ENCODE measurements at places on chromosomes 11 and 22. TPM values are rescaled to one million over a fixed set of nuclear protein-coding genes. Genes with fewer than 3 reads are reported as not detected.

- H3K4me3 ChIP-seq: no peak overlapping the region
- no peak overlapping the region for H3K27ac ChIP-seq
- no peaks in the 10 kb centered on the region for H3K36me3 ChIP-seq
- no peak for DNase-seq
- no peaks in the 10 kb centered on the region for H3K4me1 ChIP-seq
Observed at GRCh38 chr22:21446128-21446826, 20.9 kb upstream of the TMEM191C start.

GRCh38 chr22:44574057-44574639 is 76.1 kb upstream of the RTL6 start:
- H3K27me3 ChIP-seq: no peaks in the 10 kb centered on the region
- no peaks in the 10 kb centered on the region for H3K4me1 ChIP-seq
- DNase-seq: peak; percentile 91

DNA sequence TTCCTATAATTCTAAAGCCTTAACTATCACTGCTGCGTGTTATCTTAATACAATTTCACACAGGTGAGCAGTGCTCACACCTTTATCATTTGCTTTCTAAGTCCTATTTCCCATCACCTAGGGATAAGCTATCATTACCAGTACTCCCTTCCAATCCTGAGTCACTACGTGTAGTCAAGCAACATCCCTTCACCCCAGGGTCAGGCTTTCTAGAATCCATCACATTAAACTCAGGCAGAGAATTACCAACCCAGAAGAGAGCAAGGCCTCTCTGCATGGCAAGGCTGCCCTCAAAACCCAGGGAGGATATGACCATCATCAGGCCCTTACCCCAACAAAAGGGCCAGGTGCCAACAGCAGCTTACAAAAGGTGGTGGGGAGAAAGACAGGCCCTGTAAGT is 9.8 kb downstream of the PACSIN2 start:
- H3K4me3 ChIP-seq: no peak overlapping the region

- no peak overlapping the region for H3K27ac ChIP-seq
- peaks cover under 1% of the 10 kb centered on the region for H3K36me3 ChIP-seq
- H3K4me3 ChIP-seq: no peak overlapping the region
- no peak for DNase-seq
- H3K27me3 ChIP-seq: no peaks in the 10 kb centered on the region
- H3K4me1 ChIP-seq: peaks cover 8% of the 10 kb centered on the region
Observed at GRCh38 chr11:35234460-35235156, 95.6 kb downstream of the CD44 start.

GRCh38 chr11:76123248-76123647 is 83.1 kb downstream of the WNT11 start:
- no peaks in the 10 kb centered on the region for H3K27me3 ChIP-seq
- no peak overlapping the region for H3K27ac ChIP-seq
- H3K36me3 ChIP-seq: no peaks in the 10 kb centered on the region
- H3K4me3 ChIP-seq: no peak overlapping the region
- no peak for DNase-seq

DNA sequence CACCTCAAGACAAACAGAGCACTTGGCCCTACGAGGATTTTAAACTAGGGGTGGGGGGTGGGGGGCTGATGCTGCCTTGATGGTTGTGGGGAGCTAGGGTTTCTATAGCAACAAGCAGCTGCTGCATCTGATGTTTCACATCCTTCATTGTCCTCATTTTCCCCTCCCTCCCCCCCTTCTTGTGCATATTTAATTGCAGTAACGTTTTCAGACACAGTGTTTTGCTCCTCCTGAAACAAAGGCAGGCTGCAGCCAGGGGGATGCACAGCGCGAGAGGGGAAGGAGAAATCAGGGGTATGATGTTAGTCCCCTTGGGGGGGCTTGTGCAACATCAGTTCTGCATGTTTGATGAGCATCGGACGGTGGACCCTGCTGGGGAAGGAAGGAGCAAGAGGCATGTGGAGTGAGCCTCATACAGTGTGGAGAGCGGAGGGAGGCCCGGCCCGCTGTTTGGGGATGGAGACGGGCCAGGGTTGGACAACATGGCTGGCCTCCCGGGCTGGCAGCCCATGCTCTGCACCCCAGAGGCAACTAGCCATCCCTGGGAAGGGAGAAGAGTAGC is 208.3 kb downstream of the CEP164 start:
- no peaks in the 10 kb centered on the region for H3K4me1 ChIP-seq
- DNase-seq: no peak
- no peak overlapping the region for H3K27ac ChIP-seq
- H3K36me3 ChIP-seq: no peaks in the 10 kb centered on the region

GRCh38 chr11:87528752-87529151 is 491.0 kb downstream of the TMEM135 start:
- no peak for DNase-seq
- H3K27ac ChIP-seq: no peak overlapping the region
- no peaks in the 10 kb centered on the region for H3K36me3 ChIP-seq
- no peaks in the 10 kb centered on the region for H3K4me1 ChIP-seq

DNA sequence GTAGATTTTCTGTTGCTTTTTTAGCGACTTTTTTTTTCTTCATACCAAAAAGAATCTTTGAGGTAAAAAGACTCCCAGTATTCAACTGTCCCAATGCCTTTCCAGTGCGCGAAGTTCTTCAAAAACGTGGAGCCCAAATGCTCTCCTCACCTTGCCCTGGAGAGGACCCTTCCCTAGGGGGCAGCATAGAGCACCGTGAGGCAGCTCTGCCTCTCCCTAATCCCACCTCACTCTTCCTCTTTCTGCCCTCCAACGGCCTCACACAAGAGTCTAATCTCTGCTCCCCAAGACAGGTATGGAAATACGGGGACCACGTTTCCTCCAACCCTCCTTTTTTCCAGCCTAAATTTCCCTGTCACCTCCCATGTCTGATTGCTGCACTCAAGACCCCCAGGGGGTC is 117.5 kb upstream of the ALX4 start:
- DNase-seq: no peak
- no peaks in the 10 kb centered on the region for H3K4me1 ChIP-seq
- H3K36me3 ChIP-seq: no peaks in the 10 kb centered on the region
- no peak overlapping the region for H3K4me3 ChIP-seq

- H3K4me3 ChIP-seq: no peak overlapping the region
- no peak overlapping the region for H3K27ac ChIP-seq
- no peaks in the 10 kb centered on the region for H3K36me3 ChIP-seq
- no peak for DNase-seq
- peaks cover 13% of the 10 kb centered on the region for H3K4me1 ChIP-seq
Observed at GRCh38 chr11:15972838-15973237, 383.5 kb downstream of the SOX6 start.

- no peak within 1 kb of the TSS for H3K4me3 ChIP-seq
- H3K27me3 ChIP-seq: no peaks in the 10 kb centered on the region
- H3K4me1 ChIP-seq: peaks cover 13% of the 10 kb centered on the region
- H3K27ac ChIP-seq: no peak within 1 kb of the TSS
- no peaks in the 10 kb centered on the region for H3K36me3 ChIP-seq
Observed at GRCh38 chr22:41699264-41700107, at the start of gene MEI1. Gene MEI1, plus strand, starts transcription at chr22:41699503. Its CDS starts 36 bp downstream, at chr22:41699539.

- no peak overlapping the region for H3K27ac ChIP-seq
- H3K4me3 ChIP-seq: no peak overlapping the region
- DNase-seq: no peak
- peaks cover 18% of the 10 kb centered on the region for H3K4me1 ChIP-seq
Observed at GRCh38 chr11:83120327-83120726, 36.6 kb upstream of the PCF11 start.

GRCh38 chr11:102551169-102551781 is 20.7 kb upstream of the MMP7 start:
- H3K27ac ChIP-seq: no peak overlapping the region
- H3K4me1 ChIP-seq: no peaks in the 10 kb centered on the region
- DNase-seq: no peak
- no peak overlapping the region for H3K4me3 ChIP-seq
- H3K36me3 ChIP-seq: no peaks in the 10 kb centered on the region
- no peaks in the 10 kb centered on the region for H3K27me3 ChIP-seq

DNA sequence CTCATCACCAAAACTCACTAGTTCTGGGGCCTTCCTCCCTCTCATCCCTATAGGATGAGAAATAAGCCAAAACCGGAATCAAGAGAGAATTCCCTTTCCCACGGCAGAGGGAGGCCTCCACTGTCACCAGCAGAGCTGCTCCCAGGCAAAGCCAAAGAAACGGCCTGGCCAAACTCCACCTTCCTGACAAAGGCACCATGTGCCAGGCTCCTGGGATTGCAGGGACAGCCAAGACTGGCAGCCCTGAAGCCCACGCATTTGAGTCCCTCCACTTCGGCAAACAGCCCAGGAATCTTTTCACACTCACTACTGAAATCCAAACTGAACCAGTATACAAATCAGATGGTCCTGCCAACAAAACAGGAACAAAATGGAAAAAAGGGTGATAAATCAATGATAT is 6.1 kb downstream of the SMCO4 start:
- no peak overlapping the region for H3K4me3 ChIP-seq
- peak; percentile 49 for DNase-seq
- H3K4me1 ChIP-seq: peaks cover 32% of the 10 kb centered on the region
- H3K36me3 ChIP-seq: no peaks in the 10 kb centered on the region

GRCh38 chr11:119149786-119150275 is 979 bp downstream of the ABCG4 start:
- H3K4me1 ChIP-seq: peaks cover 13% of the 10 kb centered on the region
- no peak overlapping the region for H3K4me3 ChIP-seq
- DNase-seq: no peak
- H3K27ac ChIP-seq: no peak overlapping the region
- no peaks in the 10 kb centered on the region for H3K36me3 ChIP-seq

- no peaks in the 10 kb centered on the region for H3K36me3 ChIP-seq
- no peaks in the 10 kb centered on the region for H3K27me3 ChIP-seq
- H3K27ac ChIP-seq: peak overlapping the region; percentile 44
- H3K4me1 ChIP-seq: no peaks in the 10 kb centered on the region
Observed at GRCh38 chr11:64324692-64325469, 7.0 kb downstream of the PRDX5 start.

- H3K4me1 ChIP-seq: peaks cover 16% of the 10 kb centered on the region
- H3K36me3 ChIP-seq: no peaks in the 10 kb centered on the region
- no peaks in the 10 kb centered on the region for H3K27me3 ChIP-seq
- DNase-seq: peak; percentile 61
- H3K27ac ChIP-seq: peak overlapping the region; percentile 82
Observed at GRCh38 chr11:93542811-93543229, 371 bp downstream of the SMCO4 start.

GRCh38 chr11:95057959-95058358 is 8.7 kb downstream of the KDM4F start:
- no peaks in the 10 kb centered on the region for H3K27me3 ChIP-seq
- DNase-seq: no peak
- no peak overlapping the region for H3K27ac ChIP-seq
- no peaks in the 10 kb centered on the region for H3K36me3 ChIP-seq
- H3K4me1 ChIP-seq: no peaks in the 10 kb centered on the region

DNA sequence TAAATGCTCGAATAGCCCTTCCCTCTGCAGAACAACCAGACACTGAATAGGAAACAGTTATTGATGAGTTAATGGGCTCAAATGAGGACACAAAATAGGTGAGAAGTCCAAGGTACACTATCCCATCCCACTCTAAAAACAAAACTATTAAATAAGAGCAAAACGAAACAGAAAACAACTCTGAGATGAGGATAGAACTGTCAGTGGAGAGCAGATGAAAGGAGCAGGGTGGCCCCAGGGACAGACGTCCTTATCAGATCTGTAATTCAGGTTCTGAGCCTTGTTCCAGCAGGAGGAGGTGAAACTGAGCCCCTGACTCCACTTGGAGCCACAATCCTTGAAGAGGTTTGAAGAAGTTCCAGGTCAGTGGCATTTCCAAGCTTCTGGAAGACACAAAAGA is 8.5 kb upstream of the SNX19 start:
- H3K4me3 ChIP-seq: no peak overlapping the region
- H3K27me3 ChIP-seq: peaks cover 3% of the 10 kb centered on the region

- no peak overlapping the region for H3K4me3 ChIP-seq
- H3K27ac ChIP-seq: no peak overlapping the region
- no peaks in the 10 kb centered on the region for H3K36me3 ChIP-seq
- no peak for DNase-seq
- no peaks in the 10 kb centered on the region for H3K27me3 ChIP-seq
Observed at GRCh38 chr11:127524618-127525017, 524.0 kb upstream of the KIRREL3 start.

DNA sequence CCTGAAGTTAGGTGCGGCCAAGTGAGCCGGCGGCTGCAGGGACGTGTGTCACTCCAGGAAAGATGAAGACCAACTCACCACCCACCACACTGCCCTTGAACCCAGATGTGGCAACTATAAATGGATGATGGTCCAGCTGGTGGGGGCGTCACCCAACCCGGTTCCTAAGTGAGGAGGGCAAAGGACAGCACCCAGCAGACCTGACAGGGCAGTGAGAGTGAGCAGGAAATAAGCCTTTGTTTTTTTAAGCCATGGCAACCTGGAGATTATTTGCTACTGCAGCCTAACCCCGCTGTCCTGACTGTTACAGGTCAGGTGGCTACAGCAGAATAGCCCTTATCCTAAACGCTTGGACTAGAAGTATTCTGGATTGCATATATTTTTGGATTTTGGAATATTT is 228.9 kb downstream of the CTTN start:
- no peak for DNase-seq
- no peaks in the 10 kb centered on the region for H3K36me3 ChIP-seq
- no peak overlapping the region for H3K4me3 ChIP-seq
- no peaks in the 10 kb centered on the region for H3K4me1 ChIP-seq
- no peaks in the 10 kb centered on the region for H3K27me3 ChIP-seq

DNA sequence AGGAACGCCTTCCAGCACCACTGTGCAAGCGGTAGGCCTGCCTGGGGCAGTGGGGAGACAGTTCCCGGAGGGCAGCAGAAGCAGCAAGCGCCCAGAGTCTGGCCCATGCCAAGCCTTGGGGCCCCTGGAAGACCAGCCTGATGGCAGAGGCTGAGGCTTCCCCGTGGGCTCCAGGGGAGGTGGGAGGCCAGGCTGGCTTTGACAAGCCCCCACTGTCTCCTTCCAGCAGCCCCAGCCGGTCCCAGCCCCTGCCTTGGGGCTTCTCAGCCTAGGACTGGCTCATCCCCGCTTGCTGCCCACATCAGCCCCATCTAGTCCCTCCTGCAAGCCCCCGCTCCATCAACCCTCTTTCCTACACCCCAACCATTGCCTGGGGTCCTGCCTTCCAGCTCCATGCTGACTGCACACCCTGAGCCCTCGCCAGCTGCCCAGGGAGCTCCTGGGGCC is 46.7 kb downstream of the IGF2 start:
- no peaks in the 10 kb centered on the region for H3K4me1 ChIP-seq
- no peak overlapping the region for H3K4me3 ChIP-seq
- DNase-seq: no peak
- peaks cover 11% of the 10 kb centered on the region for H3K27me3 ChIP-seq
- H3K36me3 ChIP-seq: no peaks in the 10 kb centered on the region

- DNase-seq: no peak
- no peaks in the 10 kb centered on the region for H3K27me3 ChIP-seq
- H3K4me3 ChIP-seq: no peak overlapping the region
- no peaks in the 10 kb centered on the region for H3K4me1 ChIP-seq
Observed at GRCh38 chr11:48005831-48006270, 25.5 kb downstream of the PTPRJ start.

GRCh38 chr22:22479999-22480532 is 28.5 kb downstream of the ZNF280B start:
- DNase-seq: no peak
- H3K36me3 ChIP-seq: no peaks in the 10 kb centered on the region
- H3K4me1 ChIP-seq: no peaks in the 10 kb centered on the region
- H3K27ac ChIP-seq: no peak overlapping the region
- no peak overlapping the region for H3K4me3 ChIP-seq

Gene ME3
- 57.2 TPM for total RNA-seq

Gene TRPC6
- 2.8 TPM for total RNA-seq

Gene OR8B8
- not detected for total RNA-seq

Gene UBQLNL
- 0.32 TPM for total RNA-seq

Gene DGCR6L
- total RNA-seq: 46.7 TPM

Gene RIC3
- total RNA-seq: 18.6 TPM

Gene GGTLC2
- total RNA-seq: not detected

Gene CEP126
- total RNA-seq: 1.7 TPM

Gene CYTH4
- total RNA-seq: 31.1 TPM

Gene LGR4
- 34.9 TPM for total RNA-seq

Gene MS4A6E
- not detected for total RNA-seq

Gene OR51B2
- total RNA-seq: not detected

Measured in adrenal gland (tissue), 19 donors.